Kidney epithelial cell (primary cell): ENCODE measurements at places on chromosomes 11 and 22. TPM values are rescaled to one million over a fixed set of nuclear protein-coding genes. Genes with fewer than 3 reads are reported as not detected.

Gene TSGA10IP
- not detected in 2 replicates for total RNA-seq

Gene LAYN
- total RNA-seq = 28.7 and 29.1 TPM in 2 replicates

Gene MUC5AC
- not detected in 2 replicates for total RNA-seq

Gene PARVA
- 39.6 and 45.9 TPM in 2 replicates for total RNA-seq

Gene KCNQ1OT1
- 0.48 and 0.54 TPM in 2 replicates for total RNA-seq

- DNase-seq = no peak
These were observed 152.0 kb upstream of the SYN3 start for GRCh38 chr22:33209930-33210784.

DNA sequence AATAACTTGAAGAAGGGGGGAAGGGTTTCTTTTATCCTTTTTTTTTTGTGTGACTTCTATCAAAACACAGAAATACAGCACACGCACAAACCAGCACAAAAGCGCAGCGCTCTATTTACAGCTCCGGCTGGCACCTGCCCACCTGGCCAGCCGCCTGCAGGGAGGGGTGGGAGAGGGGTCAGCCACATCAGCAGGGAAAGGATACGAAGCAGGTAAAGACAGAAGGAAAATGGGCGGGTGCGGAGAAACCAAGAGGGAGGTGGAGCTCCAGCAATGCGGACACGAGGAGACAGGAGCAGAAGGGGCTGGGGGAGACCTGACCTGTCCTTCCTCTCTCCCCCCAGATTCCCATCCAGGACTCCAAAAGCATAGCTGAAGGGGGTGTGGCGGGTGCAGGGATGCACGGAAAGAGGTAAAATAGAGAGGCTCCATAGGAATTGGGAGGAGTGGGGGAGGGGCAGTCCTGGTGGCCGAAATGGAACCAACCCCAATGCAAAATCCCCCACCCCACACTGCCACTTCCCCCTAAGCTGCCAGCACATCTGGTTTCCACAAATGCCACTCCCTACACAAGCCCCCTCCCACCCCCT is 14.1 kb downstream of the CXCR5 start:
- DNase-seq = no peak

DNA sequence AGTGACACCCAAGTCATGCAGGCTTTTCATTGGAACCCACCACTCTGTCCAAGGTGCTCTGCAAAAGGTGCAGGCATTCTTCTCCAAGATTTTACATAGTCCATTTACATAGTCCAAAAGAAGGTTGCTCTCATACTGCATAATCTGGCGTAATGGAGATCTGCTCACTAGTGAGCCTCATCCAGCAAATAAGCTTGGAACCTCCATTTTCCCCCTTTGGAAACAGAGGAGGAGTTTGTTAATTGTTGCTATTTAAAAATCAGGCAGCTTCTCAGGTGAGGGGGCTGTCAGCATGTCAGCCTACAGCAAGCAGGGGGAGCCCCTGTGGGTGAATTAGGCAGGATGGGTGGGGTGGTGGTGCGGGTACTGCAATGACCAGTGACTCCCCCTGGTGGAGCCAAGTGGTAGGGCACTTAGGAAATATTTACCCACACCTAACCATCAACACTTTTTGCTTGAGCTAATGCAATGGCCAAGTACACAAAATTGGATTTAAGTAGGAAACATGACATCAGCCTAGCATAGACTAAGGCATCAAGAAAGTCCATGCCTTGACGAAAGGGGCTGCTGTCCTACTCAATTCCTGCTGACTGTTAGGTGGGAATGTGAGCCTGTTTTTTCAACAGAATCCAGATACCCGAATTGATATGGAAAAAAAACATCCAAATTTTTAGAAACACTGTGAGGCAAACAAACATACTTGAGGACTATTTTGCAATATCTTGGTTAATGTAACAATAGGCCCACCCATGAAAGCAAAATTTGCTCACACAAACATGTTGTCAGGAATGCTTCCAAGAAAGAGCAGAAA is 64.5 kb downstream of the AMBRA1 start:
- DNase-seq = no peak

DNA sequence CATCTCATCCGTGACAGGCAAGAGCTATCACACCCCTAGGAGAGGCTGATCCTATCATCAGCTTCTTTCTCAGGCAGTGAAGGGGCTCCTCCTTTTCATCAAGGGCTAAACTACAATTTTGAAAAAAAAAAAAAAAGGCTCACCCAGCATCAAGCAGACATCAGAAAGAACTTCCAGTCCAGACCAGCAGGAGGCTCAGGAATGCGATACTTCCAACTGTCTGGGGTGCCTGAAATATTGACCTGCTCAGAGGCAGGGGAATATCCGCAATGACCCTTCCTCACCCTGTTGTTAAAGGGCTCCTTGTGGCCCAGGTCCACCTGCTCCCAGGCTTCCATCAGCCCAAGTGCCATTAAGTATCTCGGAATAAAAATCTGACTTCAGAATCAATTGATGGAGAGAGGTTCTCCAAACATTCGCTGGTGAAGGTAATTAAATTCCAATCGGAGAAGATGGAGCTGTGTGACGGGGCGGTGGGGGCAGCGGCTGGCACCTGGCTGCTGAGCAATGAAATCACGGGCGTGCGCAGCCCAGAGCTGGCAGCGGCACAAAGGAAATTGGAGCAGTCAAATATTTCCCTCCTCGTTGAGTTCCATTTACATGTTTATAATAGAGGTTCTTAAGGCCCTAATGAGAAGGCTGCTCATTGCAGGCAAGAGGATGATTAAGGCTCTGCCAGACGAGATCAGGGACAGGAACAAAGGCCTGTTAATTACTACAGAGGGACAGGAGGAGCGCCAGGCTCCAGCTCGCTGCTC is 69.0 kb upstream of the THY1 start:
- DNase-seq = no peak

GRCh38 chr11:30758012-30758411 is 171.9 kb upstream of the MPPED2 start:
- peak; percentile 1 for DNase-seq

GRCh38 chr11:9956483-9956882 is 292.6 kb downstream of the SWAP70 start:
- no peak for DNase-seq

GRCh38 chr11:65780770-65781151 is at the start of gene AP5B1:
AP5B1 (minus strand) TSS chr11:65780976; CDS start chr11:65780591, 385 bp downstream.
- DNase-seq = no peak

GRCh38 chr11:132111838-132112237 is 741.4 kb downstream of the NTM start:
- peak; percentile 49 for DNase-seq
